CD8-positive, alpha-beta memory T cell (primary cell): ENCODE measurements at places on chromosomes 3 and 15.

DNA sequence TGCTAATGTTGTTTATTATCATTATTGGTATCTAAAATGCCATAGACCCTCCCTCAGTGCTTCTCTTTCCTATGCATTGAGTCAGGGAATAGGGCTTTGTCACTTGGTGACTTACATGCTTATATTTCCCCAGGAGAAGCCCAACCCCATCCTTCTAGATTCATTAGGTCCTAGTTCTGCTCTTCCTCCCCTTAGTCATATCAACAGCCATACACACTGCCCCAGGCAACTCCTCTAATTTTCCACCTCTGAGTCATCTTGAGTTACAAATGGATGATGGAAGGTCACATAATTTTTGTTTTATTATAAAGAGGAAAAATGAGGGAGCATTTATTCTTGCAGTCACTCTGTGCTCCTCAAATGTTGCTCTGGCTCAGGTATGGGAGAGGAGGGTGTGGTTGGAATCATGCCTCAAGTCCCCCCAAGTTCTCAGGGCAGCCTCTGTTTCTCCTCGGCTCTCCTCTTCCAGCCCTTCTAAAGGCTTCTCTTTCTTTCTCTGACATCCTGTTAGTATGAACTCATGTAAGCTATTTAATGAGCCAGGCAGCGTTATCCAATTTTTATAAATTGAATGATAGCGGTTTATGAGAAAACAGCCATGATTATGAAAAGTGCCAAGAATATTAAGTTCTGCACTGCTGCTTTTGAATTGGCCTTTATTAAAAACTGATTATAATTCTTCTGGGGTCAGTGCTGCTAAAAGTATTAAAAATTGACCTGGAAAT is 45.6 kb upstream of the FSTL1 start:
- no peak for DNase-seq

GRCh38 chr3:149643482-149643798 is 14.4 kb downstream of the WWTR1 start:
- no peak for DNase-seq

- DNase-seq: no peak
Measured at GRCh38 chr15:74240002-74240568, 4.0 kb downstream of the CCDC33 start.

DNA sequence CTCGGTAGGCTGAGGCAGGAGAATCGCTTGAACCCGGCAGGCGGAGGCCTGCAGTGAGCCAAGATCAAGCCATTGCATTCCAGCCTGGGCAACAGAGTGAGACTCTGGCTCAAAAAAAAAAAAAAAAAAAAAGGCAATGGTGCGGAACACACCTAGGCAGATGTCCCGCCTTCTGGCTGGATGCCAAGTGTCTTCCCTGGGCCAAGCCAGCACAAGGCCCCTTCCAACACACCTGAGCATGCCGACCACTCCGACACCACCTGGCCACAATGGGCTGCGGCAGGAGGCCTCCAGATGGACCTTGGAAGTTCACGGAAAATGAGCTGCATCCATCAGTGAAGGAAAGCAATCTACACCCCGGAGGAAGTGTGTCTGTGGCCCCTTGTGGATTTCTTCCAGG is 19.0 kb downstream of the NUP210 start:
- no peak for DNase-seq

GRCh38 chr15:31214864-31215489 is 111.7 kb upstream of the KLF13 start:
- DNase-seq: no peak

- DNase-seq: no peak
Measured at GRCh38 chr15:85307687-85308045, 72.7 kb upstream of the AKAP13 start.

DNA sequence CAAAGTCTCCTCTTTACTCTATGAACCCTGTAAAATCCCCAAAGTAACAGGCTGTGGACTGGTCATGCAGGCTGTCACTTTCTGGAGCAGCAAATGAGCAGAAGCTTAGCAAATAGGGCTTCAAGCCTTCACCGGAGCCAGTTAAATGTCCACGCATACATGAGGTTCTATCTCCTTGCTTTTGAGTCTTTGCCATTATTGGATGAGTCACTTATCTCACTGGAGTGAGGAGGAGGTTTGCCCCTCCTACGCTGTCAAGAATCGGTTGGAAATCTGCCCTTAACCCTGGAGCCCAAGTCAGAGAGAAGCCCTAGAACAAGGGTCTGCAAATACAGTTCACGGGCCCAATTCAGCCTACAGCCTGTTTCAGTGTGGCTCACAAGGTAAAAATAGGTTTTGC is 126.1 kb upstream of the CTNNB1 start:
- no peak for DNase-seq

DNA sequence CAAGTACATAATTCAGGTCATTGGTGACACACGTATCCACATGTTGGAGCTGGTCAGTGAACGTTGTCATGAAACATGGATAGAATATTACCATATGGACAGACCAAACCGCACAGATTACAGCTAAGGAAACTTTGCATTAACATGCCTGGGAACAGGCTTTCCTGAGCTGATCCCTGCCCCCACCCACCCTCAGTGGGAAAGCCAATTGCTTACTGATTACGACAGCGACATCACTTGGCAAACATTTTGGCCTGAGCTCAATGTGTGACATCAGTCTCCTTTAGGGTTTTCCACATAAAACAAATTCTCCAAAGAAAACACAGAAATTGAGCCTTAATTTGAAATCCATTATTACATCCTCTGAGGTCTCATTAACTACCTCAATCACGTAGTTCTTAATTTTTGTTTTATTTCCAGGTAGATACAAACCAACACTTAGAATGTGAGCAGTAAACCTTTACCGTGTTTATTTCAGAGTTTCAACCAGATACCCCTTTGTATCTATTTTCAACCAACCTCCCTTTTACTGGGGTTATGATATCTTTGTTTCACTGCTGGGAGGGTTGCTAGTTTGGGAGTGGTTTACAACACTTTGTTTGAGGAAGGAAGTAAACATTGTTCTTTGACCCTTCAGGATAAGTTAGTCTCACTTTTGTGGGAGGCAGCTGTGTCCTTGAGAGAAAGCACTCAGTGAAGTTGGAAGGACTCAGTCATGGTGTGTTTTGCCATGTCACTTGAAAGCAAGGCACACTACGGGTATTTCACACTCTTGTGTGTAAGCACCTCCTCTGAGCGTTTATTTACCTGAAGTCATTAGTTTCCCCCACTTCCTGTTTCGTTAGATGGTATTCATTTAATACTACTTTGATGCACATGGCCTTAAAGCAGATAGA is 103.1 kb downstream of the CMSS1 start:
- no peak for DNase-seq

DNA sequence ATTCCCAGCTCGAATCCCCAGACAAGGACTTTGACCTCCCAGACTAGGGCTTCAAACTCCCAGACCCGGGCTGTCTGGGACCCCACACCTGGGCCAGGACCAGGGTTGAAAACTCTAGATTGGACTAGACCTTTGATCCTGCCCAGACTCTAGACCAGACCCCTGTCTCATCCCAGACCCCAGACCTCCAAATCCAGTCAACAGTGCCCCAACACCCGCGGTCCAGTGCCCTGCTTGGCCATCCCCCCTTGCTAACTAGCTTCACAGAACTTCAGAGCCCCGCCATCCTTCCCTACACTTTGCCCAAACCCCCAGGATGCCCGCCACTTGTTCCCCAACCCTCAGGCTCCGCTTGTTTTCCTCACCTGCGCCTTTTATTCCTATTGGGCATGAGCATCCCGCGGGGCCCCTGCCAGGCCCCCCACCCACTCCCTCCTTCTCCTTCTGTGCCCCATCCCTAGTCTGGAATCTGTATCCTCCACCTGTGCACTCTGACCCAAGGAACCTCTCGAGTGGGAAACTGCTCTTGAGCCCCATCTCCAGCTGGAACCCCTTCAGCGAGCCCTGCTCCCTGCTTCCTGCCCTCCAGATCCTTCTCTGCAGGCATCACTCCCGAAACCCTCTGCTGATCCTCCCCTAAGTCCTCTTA is 604 bp downstream of the GNAI2 start:
- DNase-seq: no peak

- DNase-seq: no peak
Measured at GRCh38 chr3:69296995-69297394, 88.9 kb downstream of the FRMD4B start.

- DNase-seq: no peak
Measured at GRCh38 chr3:156317462-156318074, 197.2 kb downstream of the KCNAB1 start.

- no peak for DNase-seq
Measured at GRCh38 chr3:151156618-151157216, 46.3 kb downstream of the GPR171 start.

DNA sequence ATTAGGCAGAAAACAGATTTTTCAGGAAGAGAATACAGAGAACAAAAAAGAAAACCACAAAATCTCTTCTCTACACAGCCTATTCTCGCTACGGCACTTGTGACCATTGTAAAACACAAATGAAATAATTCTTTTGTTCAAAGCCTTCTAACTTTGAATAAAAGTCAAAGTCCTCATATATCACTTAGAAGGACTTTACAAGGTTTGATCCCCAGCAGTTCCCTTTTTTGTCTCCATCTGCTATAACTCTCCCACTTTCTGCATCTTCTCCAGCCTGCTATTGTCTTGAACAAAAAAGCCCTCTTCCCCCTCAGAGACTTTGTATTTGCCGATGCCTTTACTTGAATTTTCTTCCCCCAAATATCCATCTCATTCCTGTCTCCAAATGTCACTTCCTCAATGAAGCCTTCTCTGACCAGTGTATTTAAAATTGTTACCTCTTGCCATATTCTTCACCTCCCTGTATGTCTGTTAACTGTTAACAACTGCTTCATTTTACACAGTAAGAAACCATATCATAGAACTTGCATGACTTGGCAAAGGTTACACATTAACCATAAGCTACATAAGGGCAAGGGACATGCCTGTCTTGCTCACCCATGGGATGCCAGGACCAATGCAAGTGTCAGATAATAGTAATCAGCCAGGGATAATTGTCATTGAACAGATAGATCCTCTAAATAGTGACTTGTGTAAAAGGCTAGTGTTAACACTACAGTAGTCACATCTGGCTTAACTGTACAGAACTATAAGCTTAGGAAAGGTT is 122.4 kb downstream of the CBLB start:
- no peak for DNase-seq

DNA sequence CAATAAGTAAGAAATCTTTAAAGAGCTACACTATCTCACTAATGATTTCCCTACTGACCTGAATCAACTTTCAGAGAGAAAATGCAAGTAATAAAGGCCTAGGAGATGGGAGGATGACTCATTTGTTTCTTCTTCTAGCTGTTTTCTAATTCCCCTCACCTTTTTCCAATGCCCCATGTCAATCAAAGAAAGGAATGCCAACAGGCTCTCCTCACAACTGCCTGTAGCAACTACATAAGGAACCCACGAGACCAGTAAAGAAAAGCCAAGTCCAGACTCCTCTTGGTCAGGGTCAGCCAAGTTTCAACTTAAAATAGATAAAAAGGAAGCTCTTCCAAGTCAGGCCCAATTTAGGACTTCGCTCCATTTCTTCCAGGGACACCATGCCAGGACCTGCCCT is 201.9 kb downstream of the TNIK start:
- DNase-seq: no peak

DNA sequence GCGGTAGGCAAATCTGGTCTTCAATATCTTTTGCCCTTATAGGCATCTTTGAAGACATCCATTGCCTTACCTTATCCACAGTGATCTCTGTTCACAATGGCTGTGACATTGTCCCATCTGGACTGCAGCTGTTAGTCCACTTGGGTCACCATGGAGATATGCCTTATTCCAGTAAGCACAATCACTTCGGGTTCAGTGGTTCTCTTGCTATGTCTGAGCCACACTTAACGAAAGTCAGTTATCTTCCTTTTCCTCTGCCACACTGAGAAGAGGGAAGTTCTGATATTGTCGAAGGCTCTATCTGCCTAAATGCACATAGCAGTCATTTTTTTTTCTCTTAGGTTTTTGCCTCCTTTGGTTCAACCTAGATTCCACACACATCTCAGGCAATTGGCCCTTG is 119.0 kb upstream of the SATB1 start:
- no peak for DNase-seq

DNA sequence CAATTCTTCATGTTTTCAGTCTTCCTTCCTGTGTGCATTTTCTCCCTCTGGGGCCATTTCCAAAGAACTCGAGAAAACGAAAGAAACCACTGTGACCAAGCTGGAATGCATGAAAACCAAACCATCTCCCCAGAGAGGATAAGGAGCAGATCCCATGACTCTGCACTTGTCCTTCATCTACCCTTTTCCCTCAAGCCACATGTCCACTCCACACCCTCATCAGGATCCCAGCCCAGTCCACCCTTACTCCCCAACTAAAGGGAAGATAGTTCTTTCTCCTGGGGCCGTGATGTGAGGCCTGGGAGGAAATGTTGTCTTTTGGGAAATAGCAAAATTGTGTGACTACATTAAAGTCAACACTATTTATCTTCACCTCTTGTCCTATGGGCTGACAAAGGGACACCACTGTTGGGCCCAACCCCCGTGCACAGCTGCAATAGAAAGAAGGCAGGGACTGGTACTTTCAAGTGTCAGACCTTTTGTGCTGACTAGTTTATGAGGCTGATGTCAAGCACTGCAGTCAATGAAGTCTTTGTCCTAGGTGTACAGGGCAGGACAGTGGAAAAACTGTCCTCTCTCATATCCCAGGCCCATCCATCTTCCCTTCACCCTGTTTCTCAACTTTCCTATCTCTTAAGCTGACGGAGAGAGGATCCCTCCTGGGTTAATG is 487.1 kb upstream of the NR2F2 start:
- no peak for DNase-seq

GRCh38 chr3:117217355-117217754 is 507.8 kb downstream of the TUSC7 start:
- DNase-seq: no peak

DNA sequence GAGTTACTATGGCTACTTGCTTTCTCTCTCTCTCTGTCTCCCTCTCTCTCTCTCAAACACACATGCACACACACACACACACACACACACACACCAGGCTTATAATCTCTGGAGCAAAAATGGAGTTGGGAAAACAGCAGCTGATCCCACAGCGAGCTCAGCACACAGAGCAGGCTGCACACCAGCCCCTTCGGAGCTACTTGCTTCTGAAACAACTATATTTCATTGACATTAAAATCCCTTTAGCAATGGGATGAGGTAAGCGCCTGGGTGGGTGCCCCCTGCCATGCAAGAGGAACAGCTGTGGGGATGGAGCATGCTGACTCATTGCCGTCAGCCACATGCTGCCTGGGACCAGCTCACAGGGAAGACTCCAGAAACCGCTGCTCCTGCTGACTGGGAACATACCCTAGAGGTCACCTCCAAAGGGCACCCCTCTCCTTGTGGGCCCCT is 45.7 kb downstream of the B3GNT5 start:
- no peak for DNase-seq

GRCh38 chr15:94346282-94346681 is 114.9 kb downstream of the MCTP2 start:
- no peak for DNase-seq

GRCh38 chr15:66931768-66932633 is 133.4 kb upstream of the SMAD3 start:
- no peak for DNase-seq

- no peak for DNase-seq
Measured at GRCh38 chr15:74504836-74505235, 36.2 kb upstream of the ARID3B start.

GRCh38 chr15:75171408-75171807 is 30.3 kb upstream of the C15orf39 start:
- no peak for DNase-seq
